OCI-LY7 (cell line): ENCODE measurements at places on chromosomes 2 and 18. TPM values are rescaled to one million over a fixed set of nuclear protein-coding genes. Genes with fewer than 3 reads are reported as not detected.

C18orf54 gene
- total RNA-seq, result 14.1 and 17.5 TPM in 2 replicates

DNA sequence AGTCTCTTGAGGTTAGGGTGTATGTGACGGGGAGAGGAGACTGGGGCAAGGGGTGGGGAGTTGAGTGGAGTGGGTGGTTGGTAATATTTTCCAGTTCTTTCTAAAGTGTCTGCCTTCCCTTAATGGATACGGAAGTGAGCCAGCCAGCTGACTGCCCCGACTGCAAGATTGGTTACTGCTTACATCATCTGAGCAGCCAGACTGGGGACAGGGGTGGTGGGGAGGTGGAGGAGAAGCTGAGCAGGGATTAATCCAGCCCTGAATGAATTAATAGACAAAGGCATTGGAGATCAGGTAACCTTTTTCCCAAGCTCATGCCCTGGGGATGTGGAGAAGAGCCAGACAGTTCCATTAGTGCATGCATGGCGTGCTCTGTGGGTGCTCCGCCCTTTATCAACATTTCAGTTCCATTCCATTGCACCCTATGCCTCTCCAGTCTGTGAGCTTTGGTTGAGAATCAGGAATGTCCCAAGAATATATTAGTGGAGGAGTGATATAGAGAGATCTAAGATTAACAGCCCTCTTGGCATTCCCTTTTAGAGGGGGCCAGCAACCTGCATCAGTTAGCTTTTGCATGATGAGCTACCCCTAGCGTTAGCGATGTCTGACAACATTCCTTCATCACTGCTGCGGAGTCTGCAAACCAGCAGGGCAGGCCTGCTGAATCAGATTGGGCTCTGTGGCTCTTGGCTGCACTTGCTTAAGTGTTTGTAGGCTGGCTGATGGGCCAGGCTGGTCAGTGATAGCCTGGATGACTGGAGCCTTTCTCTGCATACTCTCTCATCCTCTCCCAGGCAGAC, 67.4 kb downstream of the TNP1 start:
- DNase-seq, result no peak

DNA sequence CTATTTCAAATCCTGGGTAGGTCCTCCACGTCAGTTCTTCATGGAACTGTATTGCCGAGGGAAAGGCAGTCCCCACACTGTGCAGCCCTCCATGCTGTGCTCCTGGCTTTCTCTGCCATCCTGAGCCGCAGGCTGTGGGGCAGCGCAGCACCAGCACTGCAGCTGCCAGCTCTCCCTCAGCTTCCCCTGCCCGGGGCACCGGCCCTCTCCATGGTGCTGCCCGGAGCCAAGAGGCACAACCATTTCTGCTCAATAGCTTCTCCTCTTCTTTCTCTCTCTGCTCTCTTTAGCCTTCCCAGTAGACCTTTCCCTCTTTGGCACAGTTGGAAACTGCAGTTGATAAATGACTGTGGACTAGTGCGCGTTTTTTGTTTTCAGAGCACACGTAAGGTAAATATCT, 12.1 kb downstream of the ANKRD23 start:
- no peak for DNase-seq

- DNase-seq, result peak; percentile 95
Observed at GRCh38 chr18:23071285-23071684, 64.0 kb upstream of the CABLES1 start.

DNA sequence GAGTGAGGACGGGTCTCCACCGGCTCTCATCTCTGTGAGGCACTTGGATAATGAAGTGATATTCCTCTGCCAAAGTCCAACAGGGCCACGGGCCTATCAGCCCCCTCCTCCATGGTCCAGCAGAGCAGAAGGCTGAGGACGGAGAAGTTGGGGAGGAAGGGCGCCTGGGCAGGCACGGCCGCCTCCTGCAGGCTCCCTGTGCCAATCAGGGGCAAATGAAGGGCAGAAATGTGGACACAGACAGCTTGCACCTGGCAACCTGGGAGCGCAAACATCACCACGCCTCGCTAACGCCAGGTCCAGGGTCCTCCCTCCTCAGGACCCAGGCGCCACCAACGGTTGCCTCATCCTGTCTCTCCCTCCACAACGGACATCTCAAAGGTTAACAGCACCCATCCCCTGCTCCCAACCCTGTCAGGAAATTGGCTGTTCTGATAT, 24.3 kb downstream of the SMAD7 start:
- DNase-seq, result no peak
